Breast epithelium (tissue), 4 donors: ENCODE measurements at places on chromosomes 2 and 18.

DNA sequence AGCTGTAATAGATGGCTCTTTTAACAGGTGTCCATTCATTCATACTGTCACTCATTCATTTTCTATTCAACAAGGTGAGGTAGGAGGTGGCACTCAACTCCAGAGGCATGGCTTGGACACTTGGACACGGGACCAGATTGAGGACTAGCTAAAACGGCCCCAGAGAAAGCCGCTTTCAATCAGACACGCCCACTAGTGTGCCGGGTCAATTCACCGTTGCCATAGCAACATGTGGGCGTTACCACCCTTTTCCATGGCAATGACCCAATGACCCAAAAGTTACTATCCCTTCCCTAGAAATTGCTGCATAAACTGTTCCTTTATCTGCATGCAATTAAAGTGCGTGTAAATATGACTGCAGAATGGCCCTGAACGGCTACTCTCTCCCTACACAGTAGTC, 49.2 kb upstream of the LGALSL start:
- DNase-seq: no peak

GRCh38 chr2:56589835-56590234, 406.0 kb downstream of the CCDC85A start:
- no peak for DNase-seq

DNA sequence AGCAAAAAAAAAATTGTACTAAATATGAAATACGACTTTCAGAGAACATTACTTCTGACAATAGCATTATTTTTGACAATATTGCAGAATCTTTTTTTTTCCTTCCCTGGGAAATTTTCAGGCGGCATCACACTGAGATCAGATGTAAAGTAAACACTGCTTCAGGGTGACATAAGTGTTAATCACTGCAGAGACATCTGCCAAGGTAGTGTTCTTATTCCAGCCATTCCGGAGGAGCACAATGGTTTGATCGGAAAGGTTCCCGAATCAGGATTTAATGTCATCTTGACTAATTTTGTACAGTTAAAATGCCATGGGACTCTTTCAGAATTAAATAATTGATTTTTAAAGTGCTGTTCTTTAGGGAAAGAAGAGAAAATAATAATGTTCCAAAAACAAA, 56.7 kb upstream of the ZNF236 start:
- DNase-seq: no peak

DNA sequence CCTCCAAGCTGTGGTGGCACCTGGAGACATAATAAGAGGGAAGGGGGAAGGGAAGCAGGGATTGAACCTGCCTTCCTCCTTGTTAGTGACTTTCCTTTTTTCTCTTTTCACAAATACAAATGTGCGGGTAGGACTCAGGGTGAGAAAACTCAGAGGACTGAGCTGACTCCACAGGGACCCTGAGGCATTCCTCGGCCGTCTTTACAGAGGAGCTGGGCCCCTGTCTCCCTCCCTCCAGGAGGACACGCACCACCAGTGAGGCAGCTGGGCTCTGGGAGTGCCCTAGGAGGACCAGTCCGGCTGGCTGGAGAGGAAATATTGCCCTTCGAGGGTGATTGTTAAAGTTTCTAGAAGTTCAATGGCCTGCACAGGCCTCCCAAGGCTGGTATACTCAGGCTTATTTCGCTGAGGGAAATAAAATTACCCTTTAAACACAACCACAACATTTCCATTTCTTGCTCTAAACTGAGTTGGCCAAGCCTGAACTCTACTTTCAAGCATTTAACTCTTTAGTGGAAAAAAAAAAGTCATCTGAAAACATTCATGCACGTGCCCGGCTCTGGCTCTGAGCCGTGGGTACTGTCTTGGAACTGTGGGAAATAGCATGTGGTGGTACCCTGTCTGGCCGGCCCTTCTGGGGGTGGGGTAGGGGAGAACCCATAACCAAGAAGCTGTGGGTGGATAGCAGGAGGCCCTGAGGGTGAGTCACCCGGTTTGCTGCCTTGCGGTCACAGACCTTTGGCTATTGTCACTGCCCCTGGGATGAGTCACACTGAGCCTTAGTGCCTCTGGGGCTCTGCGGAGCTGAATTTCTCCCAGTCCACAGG, 116.0 kb downstream of the COPS8 start:
- no peak for DNase-seq

- no peak for DNase-seq
Observed at GRCh38 chr2:113277474-113278072, 1.1 kb downstream of the PAX8 start.

- no peak for DNase-seq
Observed at GRCh38 chr2:221133941-221134340, 438.2 kb downstream of the EPHA4 start.

DNA sequence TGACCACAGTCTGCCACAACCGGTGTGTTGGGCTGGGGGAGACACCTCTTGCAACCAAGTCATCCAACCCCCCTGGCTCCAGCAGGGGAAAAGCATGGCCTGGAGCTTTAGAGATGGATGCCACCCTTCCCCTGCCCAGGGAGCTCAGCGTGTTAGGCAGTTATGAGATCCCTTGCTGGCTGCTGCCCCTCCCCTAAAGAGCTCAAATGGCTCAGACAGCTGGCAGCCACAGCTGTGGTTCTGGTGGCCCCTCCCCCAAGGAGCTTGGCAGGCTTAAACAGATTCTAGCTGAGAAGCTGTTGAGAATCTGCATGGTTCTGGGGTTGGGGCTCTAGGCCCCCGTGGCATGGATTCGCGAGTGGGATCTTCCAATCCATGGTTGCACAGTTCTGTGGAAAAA, 64.7 kb downstream of the TEX51 start:
- DNase-seq: no peak

DNA sequence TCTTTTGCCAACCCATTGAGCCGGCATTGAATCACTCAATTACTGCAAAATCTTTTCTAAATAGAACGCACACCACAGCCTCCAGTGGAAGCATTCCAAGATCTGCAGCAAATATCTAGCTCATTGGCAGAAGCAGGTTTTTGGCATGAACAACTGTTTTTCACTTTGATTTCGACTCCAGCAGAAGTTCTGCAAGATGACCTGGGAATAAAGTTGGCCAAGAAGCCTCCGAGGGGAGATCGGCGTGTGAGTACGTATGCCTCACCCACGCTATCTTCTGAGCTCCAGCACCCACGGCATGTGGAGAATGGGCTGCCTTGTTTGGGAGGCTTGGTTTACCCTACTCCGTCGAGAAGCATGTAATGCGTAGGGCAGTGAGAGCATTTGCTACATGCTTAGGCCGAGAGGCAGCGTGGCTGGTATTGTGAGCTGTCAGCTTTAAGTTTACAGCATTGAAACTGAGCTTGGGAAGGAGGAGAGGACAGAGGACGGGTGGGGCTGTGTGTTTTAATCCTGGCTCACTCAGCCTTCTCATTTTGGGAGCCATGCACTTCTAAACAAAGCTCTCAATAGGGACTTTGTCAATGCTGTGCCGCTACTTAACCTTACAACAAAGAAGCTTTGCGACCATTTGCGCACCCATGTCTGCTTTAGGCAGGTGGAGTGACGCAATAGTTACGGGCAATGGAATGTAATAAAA, 10.5 kb downstream of the PCARE start:
- DNase-seq: no peak

GRCh38 chr2:201401815-201402214, 44.7 kb upstream of the FLACC1 start:
- DNase-seq: no peak

DNA sequence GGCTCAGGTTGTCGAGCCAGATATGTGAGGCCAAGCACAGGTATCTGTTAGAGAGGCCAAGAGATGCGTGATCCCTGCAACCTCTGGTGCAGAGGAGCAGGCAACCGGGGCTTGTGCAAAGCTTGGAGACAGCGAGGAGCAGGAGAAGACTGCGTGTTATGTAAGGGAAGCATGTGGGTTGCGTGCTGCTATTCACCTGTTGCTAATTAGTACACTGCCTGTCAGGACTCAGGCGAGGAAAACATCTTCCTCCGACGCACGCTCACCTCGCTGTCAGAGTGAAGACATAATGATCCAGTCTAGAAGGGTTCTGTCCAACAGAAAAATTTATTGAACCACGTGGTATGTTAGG, 102.5 kb downstream of the HNRNPLL start:
- DNase-seq: no peak

- DNase-seq: no peak
Observed at GRCh38 chr2:178882666-178883440, 75.6 kb upstream of the TTN start.

GRCh38 chr18:67525328-67526099, 9.0 kb upstream of the DSEL start:
- DNase-seq: peak; percentile 71
